ENCODE measurements at places on chromosomes 3 and 15. TPM values are rescaled to one million over a fixed set of nuclear protein-coding genes. Genes with fewer than 3 reads are reported as not detected.

Gene ROBO2
- 2.6 TPM for polyA plus RNA-seq

Gene TMC3
- polyA plus RNA-seq = 0.07 TPM

Gene HRH1
- polyA plus RNA-seq = 2.4 TPM

Gene P2RY14
- polyA plus RNA-seq = 2.1 TPM

Gene LRRC34
- polyA plus RNA-seq = 2.6 TPM

Gene CCR5
- 5.2 TPM for polyA plus RNA-seq

Gene ACKR2
- 0.82 TPM for polyA plus RNA-seq

Gene CPNE4
- polyA plus RNA-seq = 0.89 TPM

Gene STXBP5L
- 0.02 TPM for polyA plus RNA-seq

Gene PDZRN3
- polyA plus RNA-seq = 3.9 TPM

DNA sequence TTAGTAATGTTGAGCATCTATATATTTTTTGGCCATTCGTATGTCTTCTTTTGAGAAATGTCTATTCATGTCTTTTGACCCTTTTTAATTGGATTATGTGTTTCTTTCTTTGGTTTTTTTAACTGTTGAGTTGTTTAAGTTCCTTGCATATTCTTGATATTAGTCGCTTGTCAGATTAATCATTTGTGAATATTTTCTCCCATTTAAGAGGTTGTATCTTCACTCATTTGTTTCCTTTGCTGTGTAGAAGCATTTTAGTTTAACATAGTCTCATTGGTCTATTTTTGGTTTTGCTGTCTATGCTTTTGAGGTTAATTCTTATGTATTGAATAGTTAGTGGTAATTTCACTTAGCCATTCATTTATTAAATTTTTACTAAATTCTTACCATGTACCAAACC lies 283.8 kb downstream of the ZPLD1 start:
- DNase-seq = no peak

- DNase-seq = no peak
These were observed 7.3 kb downstream of the TYRO3 start for GRCh38 chr15:41566121-41566885.

GRCh38 chr3:72230774-72231379 lies 445.9 kb upstream of the PROK2 start:
- DNase-seq = no peak

- peak; percentile 34 for DNase-seq
These were observed 56.2 kb downstream of the EIF3J start for GRCh38 chr15:44593042-44593736.

DNA sequence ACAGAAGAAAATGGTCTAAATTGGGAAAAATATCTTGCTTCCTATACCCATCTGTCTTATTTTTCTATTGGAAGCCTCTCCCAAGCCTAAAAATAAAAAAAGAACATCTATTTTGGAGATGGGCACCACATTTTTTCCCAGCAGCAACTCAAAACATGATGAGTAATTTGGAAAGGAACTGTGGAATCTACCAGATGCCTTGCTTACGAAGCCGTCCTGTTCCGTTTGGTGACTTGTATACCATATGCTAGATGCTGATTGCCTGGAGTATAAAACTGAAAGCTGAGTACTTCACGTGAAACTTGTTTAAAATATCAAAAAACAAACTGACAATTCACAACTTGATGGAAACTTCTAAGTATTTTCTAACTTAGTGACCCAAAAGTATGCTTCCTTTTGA lies 491.0 kb downstream of the ROBO2 start:
- no peak for DNase-seq

- DNase-seq = no peak
These were observed 170.2 kb downstream of the FNDC3B start for GRCh38 chr3:172209333-172210321.

DNA sequence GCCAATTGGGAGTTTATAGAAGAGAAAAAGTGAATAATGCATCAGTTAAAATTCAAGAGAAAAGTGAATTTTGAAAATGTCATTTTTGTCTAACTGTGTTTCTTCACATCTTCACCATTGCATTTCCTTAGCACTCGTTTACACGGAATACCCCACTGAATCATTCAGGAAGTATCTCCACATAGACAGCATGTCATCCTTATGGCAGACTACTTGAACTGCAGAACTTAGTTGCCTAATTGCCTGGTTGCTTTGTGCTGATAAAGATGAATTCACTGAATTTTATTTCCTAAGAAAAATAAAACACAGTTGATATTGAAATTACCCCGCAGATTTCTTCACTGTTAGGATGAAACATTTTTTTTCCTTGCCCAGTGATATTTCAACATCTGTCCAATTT lies 627.1 kb downstream of the ROBO1 start:
- no peak for DNase-seq

DNA sequence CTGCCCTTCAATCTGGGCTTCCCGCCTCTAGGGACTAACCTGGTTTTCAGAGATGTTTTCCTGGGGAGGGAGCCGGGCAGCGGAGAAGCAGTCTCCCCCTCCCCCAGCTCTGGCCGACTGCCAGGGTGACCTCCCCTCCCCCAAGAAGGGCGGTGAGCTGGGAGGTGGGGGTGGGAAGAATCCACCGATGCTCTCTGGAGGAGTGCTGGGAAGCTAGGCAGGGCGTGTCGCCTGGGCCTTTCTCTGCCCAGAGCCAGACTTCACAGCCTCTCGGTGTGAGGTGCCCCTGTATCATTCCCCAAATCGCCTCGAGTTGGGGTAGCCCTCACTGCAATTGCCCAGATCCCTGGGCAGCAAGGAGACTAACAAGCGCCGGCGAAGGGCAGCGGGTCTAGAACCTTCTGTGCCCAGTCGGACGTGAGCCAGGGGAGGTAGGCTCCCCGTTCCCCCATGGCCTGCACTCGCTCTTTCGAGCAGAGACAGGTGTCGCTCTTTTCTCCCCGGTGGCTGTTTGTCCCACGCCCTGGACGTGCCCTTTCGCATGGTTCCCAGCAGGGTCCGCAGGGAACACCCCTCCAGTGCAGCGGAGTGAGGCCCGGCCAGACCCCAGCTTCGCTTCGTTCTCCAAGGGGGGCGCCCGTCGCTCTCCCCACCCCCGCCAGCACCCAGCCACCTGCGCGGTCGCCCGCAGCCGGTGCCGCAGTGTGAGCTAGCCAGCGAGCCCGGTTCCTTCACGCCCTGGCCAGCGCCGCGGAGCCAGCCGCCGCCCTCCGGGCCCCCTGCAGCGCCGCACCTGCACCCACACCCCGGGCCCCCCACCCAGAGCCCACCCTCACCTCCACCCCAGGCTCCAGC lies 1.1 kb downstream of the RAB6B start:
- DNase-seq = no peak

DNA sequence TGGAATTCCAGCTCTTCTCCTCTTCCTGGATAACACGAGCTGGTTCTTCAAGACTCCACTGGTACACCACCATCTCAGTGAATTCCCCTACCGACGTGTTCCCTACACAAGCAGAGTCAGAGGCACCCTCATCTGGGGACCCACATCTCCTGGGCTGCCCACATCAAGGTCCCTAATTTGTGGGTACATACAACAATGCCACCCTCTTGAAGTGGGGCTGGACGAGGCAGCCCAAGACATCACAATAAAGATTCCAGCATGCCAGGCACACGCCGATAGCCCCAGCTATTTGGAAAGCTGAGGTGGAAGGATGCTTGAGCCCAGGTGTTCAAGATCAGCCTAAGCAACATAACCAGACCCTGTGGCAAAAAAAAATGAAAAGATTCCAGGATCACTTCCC lies 221.2 kb upstream of the LINGO1 start:
- no peak for DNase-seq

GRCh38 chr15:73156431-73157191 lies 104.3 kb downstream of the NEO1 start:
- no peak for DNase-seq

DNA sequence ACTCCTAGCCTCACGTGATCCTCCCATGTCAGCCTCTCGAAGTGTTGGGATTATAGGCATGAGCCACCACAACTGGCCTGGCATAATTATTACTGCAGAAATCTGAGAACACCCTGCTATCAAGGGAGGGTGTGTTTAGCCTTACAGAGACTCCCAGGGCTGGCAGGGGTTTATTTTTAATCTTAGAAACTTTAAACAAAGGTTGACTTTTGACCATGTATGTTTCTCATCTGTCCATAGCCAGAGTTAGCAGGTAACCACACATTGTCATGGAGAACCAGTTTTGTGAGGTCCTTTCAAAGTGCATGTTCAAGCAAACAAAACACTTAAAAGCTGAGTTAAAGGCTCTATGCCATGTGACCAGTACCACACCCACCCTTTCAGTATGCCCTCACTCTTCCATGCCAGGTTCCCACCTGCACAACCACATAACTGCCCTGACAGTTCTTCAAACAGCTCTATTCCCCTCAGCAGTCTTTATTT lies 11.1 kb downstream of the SIAH2 start:
- peak; percentile 60 for DNase-seq

- no peak for DNase-seq
These were observed 58.5 kb upstream of the GATA2 start for GRCh38 chr3:128551451-128551850.

DNA sequence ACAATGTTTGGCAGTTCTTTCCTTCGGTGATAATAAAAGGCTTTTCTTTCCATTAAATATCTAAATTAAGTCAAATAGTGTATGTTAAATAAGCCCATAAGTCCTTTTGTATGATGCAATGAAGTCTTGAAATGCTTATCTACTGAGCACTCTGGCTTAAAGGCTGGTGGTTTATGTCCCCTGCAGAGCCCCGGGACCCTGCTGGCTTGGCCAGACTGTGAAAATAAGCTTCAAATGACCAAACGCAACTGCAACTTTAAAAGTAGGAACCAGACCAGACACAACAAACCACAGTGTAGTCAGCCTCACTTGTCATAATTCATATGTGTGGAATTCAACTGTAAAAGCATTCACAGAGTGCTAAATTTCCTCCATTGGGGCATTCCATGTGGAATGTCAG lies 72.5 kb downstream of the FOXP1 start:
- DNase-seq = no peak

- peak; percentile 73 for DNase-seq
These were observed 3.6 kb downstream of the BCL6 start for GRCh38 chr3:187741403-187742350.

DNA sequence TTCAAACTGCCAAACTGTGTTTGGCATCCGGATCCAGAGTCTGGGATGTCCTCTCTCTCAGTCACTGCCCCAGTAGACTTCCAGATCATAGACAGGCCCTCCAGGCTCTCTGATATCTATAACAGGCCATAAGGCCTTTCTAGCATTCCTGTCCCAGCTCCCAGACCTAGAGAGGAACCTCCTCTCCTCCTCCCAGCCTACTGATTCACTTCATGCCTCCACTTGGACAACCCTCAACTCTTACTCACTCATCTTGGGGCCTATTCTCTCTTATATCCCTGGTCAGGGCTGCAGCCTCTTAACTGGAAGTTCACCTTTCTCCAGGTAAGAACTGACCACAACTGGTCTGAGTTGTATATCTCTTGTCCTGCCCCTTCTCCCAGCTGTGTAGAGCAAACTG lies 253.7 kb upstream of the TRIM42 start:
- DNase-seq = no peak

- no peak for DNase-seq
These were observed 11.6 kb upstream of the RPL29 start for GRCh38 chr3:52007291-52007690.

- no peak for DNase-seq
These were observed 136.8 kb upstream of the PLXNA1 start for GRCh38 chr3:126845920-126846715.

- no peak for DNase-seq
These were observed 107.7 kb downstream of the WDR76 start for GRCh38 chr15:43934480-43934879.

DNA sequence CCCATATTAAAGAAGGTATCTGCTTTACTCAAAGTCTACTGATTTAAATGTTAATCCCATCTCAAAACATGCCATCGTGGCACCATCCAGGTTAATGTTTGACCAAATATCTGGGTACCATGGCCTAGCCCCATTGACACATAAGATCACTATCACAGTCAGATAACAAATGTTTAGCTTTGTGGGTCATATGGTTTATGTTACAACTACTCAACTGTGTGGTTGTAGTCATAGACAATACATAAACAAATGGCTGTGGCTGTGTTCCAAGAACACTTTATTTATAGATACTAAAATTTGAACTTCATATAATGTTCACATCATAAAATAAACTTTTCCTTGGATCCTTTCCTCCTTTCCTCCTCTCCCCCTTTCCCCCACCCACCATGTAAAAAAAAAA lies 9.8 kb upstream of the SNRPN start:
- DNase-seq = no peak

GRCh38 chr15:89851673-89852341 lies 37.2 kb upstream of the ANPEP start:
- no peak for DNase-seq

GRCh38 chr3:29561651-29562149 lies 280.8 kb downstream of the RBMS3 start:
- DNase-seq = no peak

GRCh38 chr3:29203851-29204250 lies 77.0 kb upstream of the RBMS3 start:
- no peak for DNase-seq

DNA sequence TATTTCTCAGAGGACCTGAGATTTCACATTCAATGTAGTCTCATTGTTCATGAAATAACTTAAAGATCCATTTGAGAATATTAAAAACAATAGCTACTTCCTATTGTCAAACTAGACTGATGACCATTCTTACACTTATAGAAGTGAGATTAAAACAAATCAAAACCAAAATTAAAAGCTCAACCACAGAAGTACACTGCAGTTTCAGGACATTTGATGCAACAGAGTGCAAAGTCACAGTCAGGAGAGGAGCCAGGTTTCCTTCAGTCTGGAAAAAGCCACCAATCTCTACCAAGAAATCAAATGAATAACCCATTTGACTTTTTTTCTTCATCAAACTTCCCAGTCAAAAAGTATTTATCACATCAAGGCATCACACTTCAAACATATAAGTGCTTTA lies 5.5 kb downstream of the CCPG1 start:
- DNase-seq = no peak

DNA sequence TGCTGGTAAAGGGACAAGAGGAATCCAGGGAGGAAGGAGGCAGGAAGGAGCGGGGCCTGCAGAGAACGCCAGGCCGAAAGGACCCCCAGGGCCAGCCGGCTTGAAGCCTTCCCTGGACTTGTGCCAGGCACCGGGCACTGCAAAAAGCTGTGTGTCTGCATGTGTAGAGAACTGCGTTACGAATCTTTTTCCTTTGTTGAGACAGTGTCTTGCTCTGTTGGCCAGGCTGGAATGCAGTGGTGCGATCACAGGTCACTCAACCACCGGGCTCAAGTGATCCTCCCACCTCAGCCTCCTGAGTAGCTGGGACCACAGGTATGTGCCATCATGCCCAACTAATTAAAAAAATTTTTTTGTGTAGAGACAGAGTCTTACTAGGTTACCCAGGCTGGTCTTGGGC lies 17.0 kb upstream of the MUC4 start:
- no peak for DNase-seq

Data from thymus (tissue), 14 donors.